Ascending aorta (tissue), 2 donors: ENCODE measurements at places on chromosomes 4 and X. TPM values are rescaled to one million over a fixed set of nuclear protein-coding genes. Genes with fewer than 3 reads are reported as not detected.

- peaks cover 56% of the 10 kb centered on the region for H3K36me3 ChIP-seq
- no peak overlapping the region for H3K4me3 ChIP-seq
- no peaks in the 10 kb centered on the region for H3K4me1 ChIP-seq
- H3K27ac ChIP-seq = no peak overlapping the region
- H3K27me3 ChIP-seq = no peaks in the 10 kb centered on the region
Measured at GRCh38 chr4:3239998-3240920, 8.7 kb upstream of the MSANTD1 start.

DNA sequence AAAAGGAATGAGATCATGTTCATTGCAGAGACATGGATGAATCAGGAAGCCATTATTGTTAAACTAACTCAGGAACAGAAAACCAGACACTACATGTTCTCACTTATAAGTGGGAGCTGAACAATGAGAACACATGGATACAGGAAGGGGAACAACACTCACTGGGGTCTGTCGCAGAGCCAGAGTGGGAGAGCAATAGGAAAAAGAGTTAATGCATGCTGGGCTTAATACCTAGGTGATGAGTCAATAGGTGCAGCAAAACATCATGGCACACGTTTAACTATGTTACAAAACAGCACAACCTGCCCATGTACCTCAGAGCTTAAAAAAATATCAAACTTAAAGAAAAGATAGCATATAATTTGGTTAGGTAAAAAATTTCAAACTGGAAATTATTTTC, 281.4 kb downstream of the PABPC4L start:
- no peak for DNase-seq
- H3K4me3 ChIP-seq = no peak overlapping the region
- H3K27me3 ChIP-seq = no peaks in the 10 kb centered on the region
- H3K36me3 ChIP-seq = no peaks in the 10 kb centered on the region

- H3K4me1 ChIP-seq = no peaks in the 10 kb centered on the region
- DNase-seq = no peak
- H3K4me3 ChIP-seq = no peak overlapping the region
- no peaks in the 10 kb centered on the region for H3K36me3 ChIP-seq
Measured at GRCh38 chrX:127577884-127578283, 474.3 kb downstream of the ACTRT1 start.

DNA sequence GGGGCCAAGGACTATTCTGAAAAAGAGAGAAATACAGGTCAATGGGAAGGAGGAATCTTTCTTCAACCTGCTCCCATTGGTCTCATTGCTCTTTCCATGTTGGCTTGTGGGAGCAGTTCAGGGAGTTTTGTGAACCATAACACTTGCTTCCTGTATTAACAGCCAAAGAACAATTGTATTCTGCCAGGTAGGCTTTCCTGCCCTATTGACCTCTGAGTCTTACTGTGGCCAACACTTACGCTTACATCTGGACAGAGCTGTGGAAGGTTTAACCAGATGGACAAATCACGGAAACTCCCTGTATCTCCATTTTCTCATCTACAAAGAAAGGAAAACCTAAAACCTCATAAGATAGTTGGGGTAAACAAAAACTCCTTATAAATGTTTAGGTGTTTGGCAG, 30.7 kb downstream of the MID1IP1 start:
- H3K4me1 ChIP-seq = no peaks in the 10 kb centered on the region
- DNase-seq = no peak
- no peak overlapping the region for H3K27ac ChIP-seq
- H3K4me3 ChIP-seq = no peak overlapping the region

DNA sequence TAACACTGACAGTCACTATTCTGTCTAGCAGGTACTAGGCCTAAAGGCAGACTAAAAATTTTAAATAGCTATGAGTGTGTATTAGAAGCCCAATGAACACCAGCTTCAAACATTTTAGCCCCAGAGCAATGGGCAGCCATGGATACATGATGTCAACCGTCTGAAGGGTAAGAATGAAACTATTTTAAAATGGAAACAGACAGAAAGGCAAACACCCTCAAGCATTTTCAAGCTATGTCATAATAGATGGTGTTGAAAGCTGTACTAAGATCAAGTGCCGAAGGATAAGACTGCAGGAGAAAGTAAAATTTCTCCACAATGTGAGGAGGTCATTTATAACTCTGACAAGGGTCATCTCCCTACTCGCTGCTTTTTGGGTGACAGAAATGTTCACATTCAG, 225.0 kb downstream of the COL25A1 start:
- no peaks in the 10 kb centered on the region for H3K36me3 ChIP-seq
- H3K27ac ChIP-seq = no peak overlapping the region
- H3K27me3 ChIP-seq = no peaks in the 10 kb centered on the region
- DNase-seq = no peak
- no peak overlapping the region for H3K4me3 ChIP-seq
- H3K4me1 ChIP-seq = no peaks in the 10 kb centered on the region

DNA sequence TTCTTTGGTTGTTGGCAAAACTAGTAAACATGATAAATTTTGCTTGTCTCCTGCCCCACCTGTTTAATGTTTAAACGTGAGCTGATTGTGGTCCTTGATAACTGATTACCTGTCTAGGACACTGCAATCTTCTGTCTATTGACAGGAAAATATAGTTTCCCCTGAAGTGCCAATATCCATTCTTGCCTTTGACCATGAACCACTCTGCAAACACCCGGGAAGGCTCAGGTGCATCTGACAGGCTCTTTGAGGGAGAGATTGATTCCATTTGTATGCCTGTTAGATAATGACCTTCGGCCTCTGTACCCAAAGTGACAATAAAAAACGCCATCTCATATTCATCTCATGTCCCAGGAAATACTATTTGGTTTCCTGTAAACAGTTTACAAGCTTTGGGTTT, 453.0 kb downstream of the CENPC start:
- no peak overlapping the region for H3K27ac ChIP-seq
- no peaks in the 10 kb centered on the region for H3K4me1 ChIP-seq
- no peak overlapping the region for H3K4me3 ChIP-seq
- no peaks in the 10 kb centered on the region for H3K27me3 ChIP-seq
- no peak for DNase-seq

DNA sequence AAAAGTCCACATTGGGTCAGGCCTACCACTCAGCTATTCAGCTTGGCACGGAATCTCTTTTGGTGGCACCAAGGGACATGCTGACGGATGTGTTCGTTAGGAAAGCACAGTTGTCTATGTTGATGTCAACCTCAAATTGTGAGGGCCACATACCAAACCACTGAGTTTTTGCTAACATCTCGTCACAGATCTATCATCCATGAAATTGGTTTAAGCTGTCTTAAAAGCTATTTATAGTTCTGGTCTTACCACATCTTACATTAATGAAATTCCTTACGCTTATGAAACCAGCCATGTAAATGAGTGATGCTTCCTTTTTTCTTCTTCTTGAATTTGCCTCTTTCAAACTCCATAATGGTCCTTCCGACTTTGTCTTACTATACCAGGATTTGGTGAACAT, 101.5 kb downstream of the MGST2 start:
- H3K27me3 ChIP-seq = no peaks in the 10 kb centered on the region
- H3K27ac ChIP-seq = no peak overlapping the region
- peaks cover 19% of the 10 kb centered on the region for H3K4me1 ChIP-seq
- H3K4me3 ChIP-seq = no peak overlapping the region
- no peak for DNase-seq

IL1RAPL1 gene
- total RNA-seq = not detected

PAGE5 gene
- not detected for total RNA-seq

SPARCL1 gene
- 830 TPM for total RNA-seq

LEF1 gene
- total RNA-seq = not detected

IGBP1 gene
- total RNA-seq = 20.1 TPM
